ENCODE measurements at places on chromosomes 3 and 15.

DNA sequence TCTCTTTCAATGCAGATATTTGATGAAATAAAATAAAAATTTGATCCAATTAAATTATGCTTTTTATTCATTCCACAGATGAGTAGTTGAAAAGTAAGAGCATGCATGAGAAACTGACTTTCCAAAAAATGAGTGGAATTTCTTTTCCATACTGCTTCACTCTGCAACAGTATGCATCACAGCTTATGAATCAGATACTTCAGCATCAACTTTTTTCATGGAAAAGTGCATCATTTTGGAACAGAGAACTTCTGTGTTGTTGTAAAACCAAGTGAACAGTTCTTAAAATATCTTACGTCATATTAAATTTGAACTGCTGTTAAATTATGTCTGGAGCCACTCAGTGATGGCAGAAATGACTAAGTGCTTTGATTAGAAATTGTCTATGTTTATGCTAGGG, 16.7 kb upstream of the SLC7A14 start:
- no peak for DNase-seq

DNA sequence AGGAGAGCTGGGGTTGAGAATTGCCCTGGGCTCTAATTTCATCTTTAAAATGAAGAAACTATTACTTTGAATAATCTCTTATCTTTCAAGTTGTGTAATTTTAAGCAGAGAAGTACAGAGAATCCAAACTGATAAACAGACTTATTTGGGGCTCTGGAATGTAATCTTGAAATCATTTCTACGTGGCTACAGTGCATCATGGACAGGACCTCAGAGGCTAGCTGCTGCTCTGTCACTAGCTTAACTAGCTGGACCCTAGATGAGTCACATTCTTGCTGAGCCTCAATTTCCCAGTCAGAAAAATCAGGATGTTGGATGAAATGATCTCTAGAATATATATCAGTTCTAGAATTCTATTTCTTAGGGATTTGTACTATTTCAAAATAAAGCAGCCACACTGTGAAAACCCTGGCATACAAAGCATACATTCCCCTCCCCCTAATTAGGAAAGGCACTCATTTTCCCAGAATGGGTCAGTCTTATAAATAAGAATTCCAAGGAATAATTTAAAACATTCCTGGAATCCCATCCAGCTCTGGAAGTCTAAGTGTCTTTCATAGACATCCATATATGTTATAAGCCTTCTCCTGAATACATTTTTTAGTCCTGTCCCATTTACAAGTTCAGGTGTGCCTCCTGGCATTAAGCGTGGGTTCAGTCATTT, 47.2 kb downstream of the RASGRP1 start:
- no peak for DNase-seq

DNA sequence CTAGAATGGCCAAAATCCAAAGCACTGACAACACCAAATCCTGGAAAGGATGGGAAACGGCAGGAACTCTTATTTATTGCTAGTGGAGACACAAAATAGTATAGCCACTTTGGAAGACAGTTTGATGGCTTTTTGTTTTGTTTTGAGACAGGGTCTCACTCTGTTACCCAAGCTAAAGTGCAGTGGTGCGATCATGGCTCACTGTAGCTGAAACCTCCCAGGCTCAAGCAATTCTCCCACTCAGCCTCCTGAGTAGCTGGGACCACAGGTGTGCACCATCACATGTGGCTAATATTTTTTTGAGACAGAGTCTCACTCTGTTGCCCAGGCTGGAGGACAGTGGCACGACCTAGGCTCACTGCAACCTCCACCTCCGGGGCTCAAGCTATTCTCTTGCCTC, 27.3 kb upstream of the GPR160 start:
- DNase-seq, result no peak

DNA sequence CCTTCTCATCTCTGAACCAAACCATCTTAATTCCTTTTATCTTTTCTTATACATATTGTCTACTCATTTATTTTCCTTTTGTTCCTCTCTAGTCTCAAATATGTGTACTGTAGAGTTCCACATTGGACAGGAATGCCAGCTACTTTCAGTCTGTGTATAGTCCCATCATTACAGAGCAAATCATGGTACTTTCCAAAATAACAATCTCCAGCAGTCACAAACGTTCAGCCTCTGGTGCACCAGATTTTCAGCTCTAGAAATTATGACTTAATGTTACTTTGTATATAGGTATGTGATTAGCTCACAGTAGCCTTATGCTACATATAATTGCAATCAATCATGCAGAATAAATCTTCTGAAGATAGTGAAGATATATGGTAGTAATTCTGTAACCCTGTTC, 32.5 kb upstream of the TM4SF4 start:
- DNase-seq, result no peak

GRCh38 chr3:189557824-189558223, 73.4 kb upstream of the TP63 start:
- DNase-seq, result no peak

GRCh38 chr3:11381563-11381962, 109.4 kb downstream of the ATG7 start:
- DNase-seq, result no peak

DNA sequence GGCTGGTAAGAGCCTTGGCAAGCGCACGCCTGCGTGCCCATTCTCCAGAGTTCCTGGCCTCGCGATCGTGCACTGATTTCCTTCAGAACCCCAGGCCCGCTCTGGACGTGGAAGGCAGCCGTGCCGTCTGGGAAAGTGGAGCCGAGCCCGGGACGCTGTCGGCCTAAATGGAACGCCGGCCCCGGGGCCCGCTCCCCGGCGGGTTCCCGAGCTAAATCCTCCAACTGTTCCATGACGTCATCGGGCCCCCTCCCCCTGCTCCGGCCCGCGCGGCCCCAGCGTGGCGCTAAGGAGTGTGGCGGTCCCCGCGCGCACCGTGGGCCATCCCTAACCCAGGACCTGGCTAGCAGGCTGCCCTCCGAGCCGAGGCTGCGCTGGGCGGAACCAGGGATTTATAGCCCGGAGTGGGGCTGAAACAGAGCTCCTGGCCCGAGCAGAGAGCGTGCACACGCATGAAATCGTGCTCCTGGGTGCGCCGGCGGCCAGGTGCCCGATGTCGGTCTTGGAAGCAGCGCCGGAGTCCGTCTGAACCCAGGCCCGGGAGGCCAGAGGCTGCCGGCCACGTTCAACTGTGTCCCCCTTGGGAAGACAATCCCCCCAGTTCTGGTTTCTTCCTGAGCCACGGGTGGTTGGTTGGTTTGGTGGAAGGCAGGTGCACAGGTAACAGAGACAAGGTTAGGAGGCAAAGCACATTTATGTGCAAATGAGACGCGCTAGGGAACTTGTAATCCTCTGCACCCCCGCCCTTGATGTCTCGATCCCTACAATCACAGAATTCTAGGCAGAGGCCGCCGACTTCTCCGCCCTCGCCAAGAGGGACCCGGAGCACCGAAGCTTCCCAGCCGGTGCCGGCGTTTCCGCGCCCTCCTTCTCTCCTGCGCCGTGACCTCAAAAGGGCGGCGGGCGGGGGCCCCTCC, 84.9 kb upstream of the ETV5 start:
- DNase-seq, result no peak

GRCh38 chr3:128487813-128488635, 5.0 kb downstream of the GATA2 start:
- DNase-seq, result no peak

DNA sequence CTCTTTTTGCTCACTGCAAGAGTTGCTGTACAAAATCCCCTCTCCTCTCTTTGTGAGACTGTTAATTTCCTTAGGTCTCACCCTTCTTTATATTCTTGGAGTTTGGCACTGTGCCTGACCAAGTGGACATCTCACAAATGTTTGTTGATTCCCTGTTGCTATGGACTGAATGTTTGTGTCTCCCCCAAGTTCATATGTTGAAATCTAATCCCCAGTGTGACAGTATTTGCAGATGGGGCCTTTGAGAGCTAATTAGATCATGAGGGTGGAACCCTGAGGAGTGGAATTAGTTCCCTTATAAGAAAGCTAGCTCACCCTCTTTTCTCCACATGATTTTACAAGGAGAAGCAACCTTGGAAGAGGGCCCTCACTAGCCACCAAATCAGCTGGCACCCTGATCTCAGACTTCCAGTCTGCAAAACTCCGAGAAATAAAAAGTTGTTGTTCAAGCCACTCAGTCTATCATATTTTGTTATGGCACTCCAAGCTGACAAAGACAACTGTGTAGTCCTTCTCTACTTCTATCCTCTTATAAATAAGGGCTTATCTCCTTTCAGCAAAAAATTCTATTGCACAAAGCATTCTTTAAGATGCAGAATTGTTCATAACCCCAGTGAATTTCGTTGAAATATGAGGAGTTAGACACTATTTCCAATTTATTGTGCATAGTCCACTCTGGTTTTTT, 65.5 kb upstream of the NPHP3 start:
- DNase-seq, result no peak

GRCh38 chr15:90154861-90155626, 46.1 kb upstream of the SEMA4B start:
- no peak for DNase-seq

- no peak for DNase-seq
Measured at GRCh38 chr3:15266510-15267376, 60.7 kb downstream of the CAPN7 start.

- no peak for DNase-seq
Measured at GRCh38 chr3:184320104-184320445, 5.7 kb downstream of the EIF4G1 start.

- DNase-seq, result no peak
Measured at GRCh38 chr15:101114610-101115009, 137.2 kb downstream of the CHSY1 start.

DNA sequence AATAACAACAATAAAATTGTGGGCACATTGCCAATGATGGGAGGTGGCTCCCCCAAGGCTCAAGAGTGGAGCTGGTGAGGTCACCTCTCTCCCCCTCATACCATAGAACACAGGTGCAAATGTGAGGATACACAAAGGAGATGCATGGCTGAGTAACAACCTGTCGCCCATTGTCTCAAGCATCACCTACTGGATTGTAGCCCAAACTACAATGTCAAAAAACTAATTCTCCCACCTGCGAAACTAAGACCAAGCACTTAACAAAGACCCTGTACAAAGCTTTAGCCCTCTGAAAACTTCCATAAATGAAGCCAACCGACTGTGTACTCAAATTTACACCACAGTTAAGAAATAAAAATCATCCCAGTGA, 50.4 kb upstream of the IGSF11 start:
- no peak for DNase-seq

DNA sequence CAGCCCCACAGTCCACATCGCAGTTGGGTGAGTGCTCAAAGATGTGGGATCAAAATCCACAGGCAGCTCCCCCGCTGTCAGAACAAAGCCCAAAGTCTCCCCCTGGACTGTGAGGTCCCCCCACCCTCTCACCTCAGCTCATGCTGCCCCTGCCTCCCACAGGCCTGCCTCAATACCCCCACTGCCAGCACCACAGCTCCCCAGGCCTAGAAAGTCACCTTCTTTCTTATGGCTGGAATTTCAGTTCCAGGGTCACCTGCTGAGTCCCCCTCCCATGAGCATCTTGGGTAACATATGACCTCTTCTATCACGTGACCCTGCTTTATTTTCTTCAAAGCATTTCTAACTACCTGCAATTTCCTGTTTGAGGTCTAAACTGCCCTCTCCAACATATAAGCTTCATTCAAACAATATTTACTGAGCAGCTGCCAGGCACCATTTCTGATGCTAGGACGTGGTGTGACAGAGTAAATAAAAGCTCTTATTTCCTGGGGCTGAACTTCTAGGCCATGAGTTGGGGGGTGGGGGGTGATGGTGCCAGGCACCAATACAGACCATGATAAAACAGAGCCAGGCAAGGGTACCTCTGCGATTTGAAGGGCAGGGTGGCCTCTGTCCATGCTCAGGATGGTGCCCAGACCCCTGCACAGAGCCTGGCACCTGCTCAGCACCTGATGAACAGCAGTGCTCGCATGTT, 2.4 kb upstream of the TMEM89 start:
- no peak for DNase-seq

- DNase-seq, result no peak
Measured at GRCh38 chr3:169243579-169243978, 419.9 kb downstream of the MECOM start.

DNA sequence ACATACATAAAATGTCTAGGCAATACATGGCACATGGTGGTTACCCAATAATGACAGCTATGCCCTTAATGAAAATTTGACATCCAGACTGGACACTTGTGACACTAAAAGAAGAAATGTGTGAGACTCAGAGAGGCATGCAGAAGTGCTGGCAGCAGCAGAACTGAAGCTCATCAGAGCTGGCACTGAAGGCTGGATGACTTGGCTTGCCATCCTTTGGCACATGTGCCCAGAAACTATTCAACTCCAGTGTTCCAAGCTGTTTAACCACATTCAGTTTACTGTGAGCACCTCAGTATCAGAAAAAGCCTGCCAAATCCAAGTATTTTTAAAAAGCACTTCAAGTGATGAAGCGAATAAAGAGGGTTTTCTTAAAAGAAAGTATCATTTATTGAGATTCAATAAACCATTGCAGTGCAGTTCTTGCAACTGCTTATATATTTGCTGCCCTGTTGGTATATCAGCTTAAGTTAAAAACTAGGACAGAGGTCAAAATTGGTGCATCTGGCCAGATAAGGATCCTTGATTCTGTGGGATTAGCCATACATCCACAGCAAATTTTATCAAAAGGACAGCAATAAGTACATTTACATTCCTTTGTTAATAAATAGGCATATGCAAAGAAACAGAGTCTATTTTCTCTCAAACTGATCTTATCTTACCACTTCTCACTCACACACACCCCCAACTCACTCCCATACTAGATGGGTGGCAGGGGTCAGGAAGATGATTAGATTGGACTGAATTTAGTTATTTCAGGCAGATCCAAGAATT, 15.8 kb downstream of the IGSF11 start:
- no peak for DNase-seq

DNA sequence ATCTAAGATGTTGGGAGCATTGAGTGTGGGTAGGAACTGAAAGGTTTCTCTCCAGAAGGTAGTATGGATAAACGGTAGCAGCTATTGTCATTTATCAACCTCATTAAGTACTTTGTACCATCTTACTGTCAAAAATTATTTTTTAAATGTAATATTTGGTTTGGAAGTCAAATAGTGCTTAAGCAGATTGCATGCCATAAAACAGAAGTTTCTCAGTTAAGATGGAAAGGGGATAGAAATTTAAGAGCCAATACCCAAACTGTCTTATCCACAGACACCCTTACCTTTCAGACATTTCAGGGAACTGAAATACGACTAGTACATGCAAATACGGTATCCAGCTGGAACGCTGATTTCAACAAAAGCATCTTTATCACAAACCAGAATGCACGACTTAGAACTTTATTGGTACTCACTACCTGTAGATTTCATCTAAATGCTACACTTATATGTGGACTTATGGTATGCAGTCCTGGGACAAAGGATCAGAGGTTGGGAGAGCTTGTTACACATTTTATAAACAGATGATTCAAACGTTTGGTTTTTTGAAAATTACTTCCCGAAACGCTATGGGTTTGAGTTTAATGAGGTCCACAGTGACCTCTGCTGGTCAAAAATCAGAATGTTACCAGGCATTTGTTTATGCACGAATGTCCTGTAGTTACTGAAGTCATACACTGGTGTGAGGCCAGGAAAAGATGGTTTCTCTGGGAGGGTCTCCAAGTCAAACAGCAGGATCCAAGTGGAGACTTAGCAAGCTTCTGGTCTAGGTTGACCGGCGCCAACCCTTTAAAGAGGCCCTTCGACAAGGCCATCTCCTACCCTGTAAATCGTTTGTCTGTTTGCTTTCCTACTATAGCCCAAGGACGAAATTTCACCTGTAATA, 45.7 kb upstream of the DUT start:
- no peak for DNase-seq
